ENCODE measurements at places on chromosomes 6 and 20.

DNA sequence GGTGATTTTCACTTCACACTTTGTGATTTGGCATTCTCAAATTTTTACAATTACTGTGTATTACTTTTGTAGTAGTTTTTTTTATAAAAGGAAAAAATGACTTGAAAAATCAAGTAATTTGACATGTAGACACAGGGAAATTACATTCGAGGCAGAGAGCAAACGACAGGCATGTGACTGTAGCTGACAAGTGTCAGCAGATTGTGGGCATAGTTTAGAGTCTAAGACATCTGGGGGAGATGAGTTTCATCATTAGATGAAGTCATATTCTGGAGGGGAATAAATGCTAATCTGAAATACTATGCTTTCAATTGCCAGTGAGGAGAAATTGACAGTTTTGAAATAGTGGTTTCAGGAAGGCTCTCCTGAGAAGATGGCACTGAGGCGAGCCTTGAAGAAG lies 126.0 kb downstream of the MTHFD1L start:
- no peak for DNase-seq

DNA sequence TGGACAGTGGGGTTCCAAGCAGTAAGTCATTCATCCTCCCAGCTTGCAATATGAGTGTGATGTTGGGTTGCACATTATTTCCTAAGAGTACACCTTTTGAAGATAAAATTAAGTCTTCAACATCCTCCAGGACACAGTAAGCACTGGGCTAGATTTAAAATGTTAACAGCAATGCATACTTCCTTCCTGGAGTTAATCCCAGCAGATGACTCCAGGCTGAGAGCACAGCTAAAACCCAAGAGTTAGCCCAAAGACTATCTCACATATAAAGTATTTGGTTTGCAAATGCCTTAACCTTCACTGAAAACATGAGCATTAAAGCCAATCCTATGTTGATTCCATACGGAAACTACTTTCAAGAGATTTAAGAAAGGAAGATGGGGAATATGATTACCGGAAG lies 69.2 kb downstream of the SLC23A2 start:
- no peak for DNase-seq

GRCh38 chr20:63106108-63106764 lies 99.5 kb upstream of the BHLHE23 start:
- DNase-seq, result no peak

DNA sequence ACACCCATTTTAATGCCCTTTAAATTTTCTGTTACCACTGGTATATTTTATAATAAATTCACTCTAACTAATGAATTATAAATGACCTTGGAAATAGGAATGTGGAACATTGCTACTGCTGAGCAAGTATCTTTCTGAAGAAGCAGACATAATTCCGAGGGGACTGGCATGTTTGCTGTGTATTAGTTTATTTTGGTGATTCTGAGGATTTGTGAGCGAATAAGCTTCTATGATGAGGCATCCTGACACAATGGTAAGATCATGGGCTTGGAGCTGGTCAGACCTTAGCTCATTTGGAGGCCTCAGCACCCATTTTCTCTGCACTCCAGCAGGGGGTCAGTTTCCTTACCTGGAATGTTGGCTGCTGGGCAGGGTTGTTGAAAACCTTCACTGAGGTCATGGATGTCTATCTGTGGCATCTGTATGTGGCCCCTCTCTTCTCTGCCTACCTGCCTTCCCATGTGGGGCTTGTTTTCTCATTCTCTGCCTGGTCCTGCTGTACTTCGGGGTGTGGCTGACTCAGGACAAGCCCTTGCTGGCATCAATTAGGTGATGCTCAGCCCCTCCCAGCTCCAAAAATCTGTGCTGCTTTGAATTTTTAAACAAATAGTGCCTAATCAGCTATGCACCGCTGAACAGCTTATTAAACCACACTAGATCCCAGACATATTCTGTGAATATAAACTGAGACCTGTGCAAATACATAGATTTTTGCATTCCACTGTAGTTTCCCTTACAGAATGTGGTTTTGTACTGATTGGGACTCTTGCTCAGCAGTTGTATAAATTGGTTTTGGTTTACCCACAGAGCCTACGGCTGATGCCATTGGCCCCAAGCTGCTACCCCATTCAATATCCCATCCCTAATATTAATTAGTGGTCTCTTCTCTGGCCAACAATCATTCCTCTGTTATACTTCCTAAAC lies 10.7 kb downstream of the ARID1B start:
- DNase-seq, result no peak

GRCh38 chr20:53448875-53449274 lies 144.8 kb downstream of the ZNF217 start:
- DNase-seq, result no peak

- no peak for DNase-seq
Observed at GRCh38 chr6:21420146-21420878, 173.2 kb upstream of the SOX4 start.

GRCh38 chr6:52415917-52416628 lies 4.1 kb upstream of the EFHC1 start:
- no peak for DNase-seq

DNA sequence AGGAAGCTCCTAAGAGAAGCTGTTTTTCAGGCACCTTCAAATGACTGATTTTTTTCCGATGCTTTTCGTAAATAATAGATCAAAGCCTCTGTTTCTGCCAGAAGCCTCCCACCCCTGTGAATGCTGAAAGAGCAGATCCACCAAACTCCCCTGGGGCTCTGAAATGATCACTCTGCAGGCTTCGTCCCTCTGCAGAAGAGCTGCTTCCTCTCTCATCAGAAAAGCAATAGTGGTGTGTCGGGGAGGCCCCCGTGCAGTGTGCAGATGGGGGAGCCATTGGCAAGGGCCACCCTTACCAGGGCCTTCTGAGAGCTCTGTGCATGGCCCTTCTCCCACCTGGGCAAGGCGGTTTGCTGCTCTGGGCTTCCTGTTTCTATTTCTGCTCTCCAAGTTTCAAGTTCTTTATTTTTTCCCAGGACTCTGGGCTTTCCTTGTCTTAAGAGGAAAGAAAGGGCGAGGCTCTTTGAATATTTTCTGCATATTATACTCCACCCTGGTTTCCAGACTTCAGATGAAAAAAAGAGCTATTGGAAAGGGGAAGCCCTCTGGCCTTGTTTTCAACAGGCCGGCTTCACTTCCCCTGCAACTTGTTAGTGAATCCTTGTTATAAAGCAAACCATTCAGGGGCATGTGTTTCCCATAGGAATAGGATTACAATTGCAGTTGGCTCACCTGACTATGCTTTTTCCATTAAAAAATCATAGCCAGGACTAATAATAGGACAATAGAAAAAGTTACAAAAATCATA lies 155.2 kb downstream of the TTLL2 start:
- DNase-seq, result no peak

Measured in SJCRH30 (cell line).